ENCODE measurements at places on chromosomes 4 and X. TPM values are rescaled to one million over a fixed set of nuclear protein-coding genes. Genes with fewer than 3 reads are reported as not detected.
A peak's percentile ranks its signal among the peaks of the same experiment; 100 is the strongest.

Gene PAK3
- 0.31 TPM for total RNA-seq

Gene CD38
- 9.0 TPM for total RNA-seq

Gene CYLC1
- not detected for total RNA-seq

Gene USP17L15
- not detected for total RNA-seq

DNA sequence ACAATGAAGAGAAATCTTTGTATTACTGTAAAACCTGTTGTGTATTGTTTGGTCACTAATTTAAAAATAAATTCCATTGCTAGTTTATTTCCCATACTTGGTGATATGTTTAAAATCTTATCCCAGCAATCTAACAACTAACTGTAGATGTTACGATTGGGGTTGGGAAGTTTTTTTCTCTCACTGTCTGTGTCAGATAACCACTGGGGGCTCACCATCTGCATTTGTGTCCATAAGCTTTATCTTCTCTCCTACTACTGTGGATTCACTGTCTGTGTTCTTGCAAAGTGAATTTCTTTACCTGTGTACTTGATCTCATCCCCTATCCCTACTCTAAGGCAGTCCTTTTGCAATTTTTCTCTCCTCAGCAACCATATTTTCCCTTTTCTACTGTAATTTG lies 81.3 kb downstream of the STIM2 start:
- peaks cover 31% of the 10 kb centered on the region for H3K4me1 ChIP-seq
- no peak for DNase-seq
- H3K27me3 ChIP-seq = no peaks in the 10 kb centered on the region
- no peaks in the 10 kb centered on the region for H3K36me3 ChIP-seq
- no peak overlapping the region for H3K4me3 ChIP-seq

DNA sequence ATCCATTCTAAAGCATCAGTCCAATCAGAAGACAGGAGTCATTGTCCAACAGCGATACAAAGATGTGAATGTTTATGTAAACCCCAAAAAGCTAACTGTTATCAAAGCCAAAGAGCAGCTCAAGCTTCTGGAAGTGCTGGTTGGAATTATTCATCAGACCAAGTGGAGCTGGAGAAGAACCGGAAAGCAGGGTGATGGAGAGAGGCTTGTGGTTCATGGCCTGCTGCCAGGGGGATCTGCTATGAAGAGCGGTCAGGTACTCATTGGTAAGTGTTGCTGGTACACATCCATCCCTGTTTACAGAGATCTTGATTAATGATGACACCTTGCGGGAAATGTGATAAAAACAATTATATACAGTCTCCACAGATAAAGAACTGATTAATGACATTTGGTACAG lies 11.0 kb downstream of the INTU start:
- no peak overlapping the region for H3K4me3 ChIP-seq
- no peaks in the 10 kb centered on the region for H3K27me3 ChIP-seq
- no peaks in the 10 kb centered on the region for H3K4me1 ChIP-seq
- DNase-seq = no peak

DNA sequence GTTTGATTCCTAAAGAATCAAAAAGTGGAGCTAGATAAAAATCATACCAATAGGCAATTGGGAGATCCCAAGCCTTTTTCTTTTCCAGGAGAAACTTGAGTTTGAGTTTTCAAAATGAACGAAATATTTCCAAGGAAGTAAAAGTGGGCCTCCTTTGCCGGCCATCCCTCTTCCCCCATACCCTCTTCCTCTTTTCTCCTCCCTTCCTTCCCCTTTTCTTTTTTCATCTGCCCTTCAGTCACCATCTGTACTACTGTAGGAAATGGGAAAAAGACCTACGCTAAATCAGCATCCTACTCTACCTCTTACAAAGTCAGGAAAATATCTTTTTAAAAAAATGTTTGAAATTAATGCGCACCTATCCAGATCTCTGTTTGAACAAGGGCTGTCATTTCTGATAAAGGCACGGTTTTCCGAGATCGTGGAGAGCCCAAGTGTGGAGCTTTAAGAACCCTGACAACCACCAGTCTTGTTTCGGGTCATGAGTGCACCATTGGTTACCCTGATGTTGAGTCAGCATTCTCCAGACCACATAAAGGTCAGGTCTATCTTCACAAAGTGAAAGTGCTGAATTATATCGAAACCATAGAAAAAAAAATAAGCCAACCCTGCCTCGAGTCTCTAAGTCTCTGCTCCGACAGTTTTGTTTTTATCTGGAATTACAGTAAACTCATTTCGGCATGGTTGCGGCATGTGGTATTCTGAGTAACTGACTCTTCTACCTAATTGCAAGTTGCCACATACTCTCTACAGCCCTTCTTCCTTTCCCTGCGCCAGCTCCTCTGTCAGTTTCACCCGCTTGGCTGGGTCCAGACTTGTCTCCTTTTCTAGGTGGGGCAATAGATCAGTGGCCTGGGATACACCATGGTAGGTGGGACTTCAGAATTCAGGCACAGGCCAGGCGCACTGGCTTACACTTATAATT lies 140.2 kb upstream of the KLF3 start:
- peak; percentile 64 for DNase-seq
- peak overlapping the region; percentile 18 for H3K4me3 ChIP-seq
- H3K27me3 ChIP-seq = no peaks in the 10 kb centered on the region
- peaks cover 5% of the 10 kb centered on the region for H3K4me1 ChIP-seq
- H3K36me3 ChIP-seq = no peaks in the 10 kb centered on the region

DNA sequence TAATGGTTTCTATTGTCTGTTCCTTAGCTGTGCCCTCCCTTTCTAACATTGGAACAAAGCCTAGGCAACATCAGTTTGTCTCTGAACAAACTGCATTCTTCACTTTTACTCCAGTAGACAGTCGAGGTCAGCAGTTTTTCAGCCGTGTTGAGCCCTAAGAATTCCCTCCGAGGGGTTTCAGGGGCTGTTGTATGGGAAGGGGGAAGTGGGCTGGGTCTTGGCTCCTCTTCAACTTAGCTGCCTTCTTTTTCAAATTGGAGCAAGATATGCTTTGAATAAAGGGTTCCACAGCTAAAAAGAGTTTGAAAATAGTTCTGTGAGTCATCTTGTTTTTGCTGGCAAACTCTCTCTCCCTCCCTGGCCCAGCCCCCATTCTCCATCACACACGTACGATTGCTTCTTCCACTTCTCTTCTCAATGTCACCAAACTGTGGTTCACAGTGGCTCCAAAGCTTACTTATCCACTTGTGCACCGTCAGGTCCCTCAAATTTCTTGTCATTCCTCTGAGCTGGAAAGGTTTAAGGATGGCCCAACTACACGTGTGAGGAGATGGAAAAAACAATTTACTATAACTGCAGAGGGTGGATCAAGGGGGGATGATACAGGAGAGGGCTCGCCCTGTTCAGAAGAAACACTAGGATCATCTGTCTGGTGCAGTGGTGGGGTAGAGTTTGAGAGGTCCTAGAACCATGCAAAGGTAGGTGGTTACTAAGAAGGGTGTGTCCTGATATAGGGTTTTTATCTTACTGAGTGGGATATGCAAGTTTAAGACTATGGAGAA lies 9.2 kb upstream of the MAML3 start:
- no peaks in the 10 kb centered on the region for H3K36me3 ChIP-seq
- H3K4me3 ChIP-seq = no peak overlapping the region
- no peaks in the 10 kb centered on the region for H3K27me3 ChIP-seq
- H3K27ac ChIP-seq = no peak overlapping the region

DNA sequence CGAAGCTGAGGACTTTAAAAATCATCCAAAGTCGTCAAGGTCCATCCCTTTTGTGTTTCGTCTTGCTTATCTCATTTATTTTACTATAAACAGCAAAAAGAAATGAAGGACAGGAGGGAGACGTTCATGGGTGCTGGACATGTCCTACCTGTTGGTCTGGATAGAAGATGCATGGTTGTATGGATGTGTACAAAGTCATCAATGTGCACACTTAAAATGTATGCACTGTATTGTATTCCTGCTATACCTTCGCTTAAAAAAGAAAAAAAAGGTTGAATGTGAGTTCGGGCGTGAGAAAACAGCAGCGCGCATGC lies 313 bp upstream of the BLOC1S4 start:
- H3K4me1 ChIP-seq = peaks cover 34% of the 10 kb centered on the region
- peak overlapping the region; percentile 78 for H3K4me3 ChIP-seq
- H3K27ac ChIP-seq = peak overlapping the region; percentile 80
- peaks cover 3% of the 10 kb centered on the region for H3K36me3 ChIP-seq
- DNase-seq = no peak

GRCh38 chr4:170581322-170581721 lies 491.6 kb upstream of the AADAT start:
- H3K27ac ChIP-seq = no peak overlapping the region
- H3K27me3 ChIP-seq = no peaks in the 10 kb centered on the region
- H3K4me1 ChIP-seq = no peaks in the 10 kb centered on the region
- H3K36me3 ChIP-seq = no peaks in the 10 kb centered on the region
- no peak for DNase-seq
- no peak overlapping the region for H3K4me3 ChIP-seq

- H3K36me3 ChIP-seq = no peaks in the 10 kb centered on the region
- no peak for DNase-seq
- H3K27ac ChIP-seq = no peak overlapping the region
- H3K27me3 ChIP-seq = no peaks in the 10 kb centered on the region
- no peak overlapping the region for H3K4me3 ChIP-seq
Measured at GRCh38 chr4:156146571-156146970, 192.9 kb upstream of the CTSO start.

DNA sequence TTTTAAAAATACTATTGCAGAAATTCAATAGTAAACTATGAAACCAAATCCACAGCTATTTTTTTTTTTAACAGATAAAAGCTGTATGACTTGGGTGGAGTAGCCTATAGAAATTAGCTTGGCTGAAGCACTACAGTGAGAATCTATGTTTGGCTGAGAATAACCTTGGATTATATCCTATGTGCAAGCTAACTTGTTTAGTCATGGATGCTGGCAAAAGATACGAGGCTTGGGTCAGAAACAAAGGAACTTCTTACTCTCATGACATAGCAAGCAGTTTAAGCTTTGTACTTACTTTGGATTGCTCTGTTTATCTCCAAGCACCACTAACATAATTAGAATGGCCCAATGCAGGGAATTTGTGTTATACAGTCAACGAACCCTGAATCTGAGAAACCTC lies 119.2 kb upstream of the GRID2 start:
- no peak overlapping the region for H3K27ac ChIP-seq
- H3K36me3 ChIP-seq = no peaks in the 10 kb centered on the region
- H3K27me3 ChIP-seq = no peaks in the 10 kb centered on the region
- no peak for DNase-seq

DNA sequence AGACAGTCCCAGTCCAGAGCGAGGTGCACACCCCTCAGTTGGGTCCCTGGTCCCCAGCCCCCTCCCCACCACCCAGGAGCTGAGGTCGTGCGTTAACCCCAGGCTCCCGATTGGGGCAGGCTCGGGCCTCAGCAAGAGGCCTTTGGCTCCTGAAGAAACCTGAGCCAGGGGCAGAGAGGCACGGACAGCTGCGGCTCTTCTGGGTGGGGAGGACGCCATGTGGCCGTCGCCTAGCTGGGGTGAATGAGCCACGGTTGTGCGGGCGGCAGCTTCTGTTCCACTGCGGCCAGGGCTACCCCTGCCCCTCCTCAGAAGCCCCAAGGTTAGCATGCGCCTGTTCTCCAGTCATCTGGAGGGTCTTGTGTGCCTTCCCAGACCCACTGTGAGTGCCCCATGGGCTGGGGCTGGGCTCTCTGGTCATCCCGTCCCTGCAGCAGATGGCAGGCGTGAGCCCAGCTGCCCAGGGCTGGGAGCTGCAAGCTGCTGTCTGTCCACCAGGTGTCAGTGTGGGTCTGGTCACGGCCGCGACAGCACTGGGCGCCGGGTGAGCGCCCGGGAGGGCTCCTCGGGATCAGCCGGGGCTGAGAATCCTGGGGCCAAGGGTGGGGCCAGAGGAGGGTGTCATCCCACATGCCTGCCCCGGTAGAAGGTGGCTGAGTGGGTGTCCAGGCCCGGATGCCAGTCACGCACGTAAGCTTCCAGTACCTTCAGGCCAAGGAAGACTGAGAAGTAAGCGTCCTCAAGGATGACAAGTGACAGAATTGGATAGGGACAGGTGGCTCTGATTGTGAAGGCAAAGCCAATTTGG lies 21.9 kb downstream of the ATP2B3 start:
- DNase-seq = peak; percentile 34
- H3K27ac ChIP-seq = no peak overlapping the region
- H3K4me3 ChIP-seq = no peak overlapping the region
- H3K27me3 ChIP-seq = no peaks in the 10 kb centered on the region

All from CD8-positive, alpha-beta memory T cell (primary cell).